Femur (tissue), 1 donor: ENCODE measurements at places on chromosomes 12 and 14.

GRCh38 chr14:22508150-22508457 is 80.9 kb downstream of the DAD1 start:
- DNase-seq, result no peak

GRCh38 chr14:103057372-103058163 is at the start of gene CDC42BPB:
CDC42BPB (minus strand) TSS chr14:103057549; CDS start chr14:103057173, 376 bp downstream.
- DNase-seq, result peak; percentile 94

- peak; percentile 71 for DNase-seq
These were observed 42.1 kb downstream of the B4GALNT3 start for GRCh38 chr12:501722-502447.

DNA sequence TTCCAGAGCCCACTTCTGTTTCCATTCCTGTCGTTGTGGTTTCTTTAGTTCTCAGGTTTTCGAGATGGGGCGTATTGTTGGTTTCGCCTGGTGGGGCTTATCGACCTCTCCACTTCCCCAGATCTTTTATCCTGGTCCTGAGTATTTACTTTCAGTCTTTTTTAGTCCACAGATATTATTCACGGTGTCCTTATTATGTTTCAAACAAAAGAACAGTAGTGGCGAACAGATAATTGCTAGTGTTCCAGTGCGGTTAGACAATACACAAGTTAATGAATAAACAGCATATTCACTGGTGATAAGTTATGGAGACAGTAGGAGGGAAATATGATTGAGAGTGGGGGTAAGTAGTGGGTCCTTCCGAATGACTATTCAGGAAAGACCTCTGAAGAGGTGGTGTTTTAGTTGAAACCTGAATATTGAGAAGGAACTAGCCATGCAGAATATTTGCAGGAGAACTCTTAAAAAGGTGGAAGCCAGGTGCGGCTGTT is 668 bp downstream of the TMEM260 start:
- DNase-seq, result no peak

GRCh38 chr12:29131539-29131938 is 17.5 kb upstream of the FAR2 start:
- peak; percentile 46 for DNase-seq

DNA sequence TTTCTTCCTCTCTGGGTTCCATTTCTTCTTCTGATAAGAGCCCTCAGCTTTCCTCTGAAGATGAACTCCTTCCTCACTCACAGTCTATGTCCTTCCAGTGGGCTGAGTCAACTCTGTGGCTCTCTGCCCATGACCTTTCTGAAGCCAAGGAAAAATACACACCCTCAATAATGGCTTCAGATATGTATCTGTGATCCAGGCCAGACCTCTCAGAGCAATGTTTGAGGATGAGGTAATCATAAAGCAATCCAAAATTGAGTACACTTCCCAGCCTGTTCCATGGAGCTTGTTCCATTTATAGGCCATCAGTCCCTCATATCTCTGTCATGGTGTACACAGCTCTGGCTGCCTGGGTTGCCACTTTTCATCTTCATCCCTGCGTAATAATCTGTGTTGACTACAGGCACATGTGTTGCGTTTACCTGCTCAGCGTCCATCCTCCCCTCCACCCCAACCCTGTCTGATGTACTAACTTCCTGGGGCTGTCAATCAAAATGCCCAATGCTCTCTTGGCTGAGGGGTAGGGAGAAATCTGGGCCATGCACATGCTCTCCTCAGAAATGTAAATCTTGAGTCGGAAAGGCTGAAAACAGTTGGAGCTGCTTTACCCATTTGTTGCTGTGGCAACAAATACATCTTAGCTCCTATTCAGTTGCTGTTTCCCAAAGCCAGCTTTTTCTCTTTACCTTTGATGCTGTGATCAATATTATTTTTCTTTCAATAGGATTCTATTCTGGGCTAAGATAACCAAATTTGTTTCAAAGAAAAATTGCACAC is 377.8 kb upstream of the TMEM132C start:
- DNase-seq, result peak; percentile 68

DNA sequence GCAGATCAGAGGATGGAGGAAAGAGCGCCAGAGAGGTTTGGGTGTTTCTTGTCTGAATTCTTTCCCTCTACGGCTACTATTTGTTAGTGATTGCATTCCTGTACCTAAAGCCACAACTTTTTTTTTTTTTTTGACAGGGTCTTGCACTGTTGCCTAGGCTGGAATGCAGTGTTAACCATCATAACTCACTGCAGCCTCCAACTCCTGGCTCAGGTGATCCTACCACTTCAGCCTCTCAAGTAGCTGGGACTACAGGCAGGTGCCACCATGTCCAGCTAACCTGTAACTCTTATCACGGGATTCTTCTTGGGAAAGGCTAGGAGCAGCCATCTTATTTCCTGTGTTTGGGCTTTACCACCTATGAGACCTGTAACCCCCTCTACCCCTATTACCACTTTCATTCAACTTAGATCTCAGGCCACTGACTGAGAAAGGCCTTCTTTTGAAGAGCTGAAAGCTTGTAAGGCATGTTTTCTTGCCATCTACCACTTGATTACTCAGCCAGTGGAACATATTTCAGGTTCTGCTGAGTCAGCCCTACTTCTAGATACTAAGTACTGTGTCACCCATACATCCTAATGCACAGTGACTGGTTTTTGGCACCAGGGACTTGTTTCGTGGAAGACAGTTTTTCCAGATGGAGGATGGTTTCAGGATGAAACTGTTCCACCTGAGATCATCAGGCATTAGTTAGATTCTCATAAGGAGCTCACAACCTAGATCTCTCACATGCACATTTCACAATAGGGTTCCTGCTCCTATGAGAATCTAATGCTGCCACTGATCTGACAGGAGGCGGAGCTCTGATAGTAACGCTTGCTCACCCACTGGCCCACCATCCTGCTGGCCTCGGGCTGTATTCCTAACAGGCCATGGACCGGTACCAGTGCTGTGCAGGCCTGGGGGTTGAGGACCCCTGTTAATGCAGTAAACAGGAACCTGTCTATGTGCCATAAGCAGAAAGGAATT is 6.9 kb downstream of the VEZT start:
- no peak for DNase-seq

- DNase-seq, result no peak
These were observed 9.6 kb downstream of the KCNH3 start for GRCh38 chr12:49548481-49548821.
